ENCODE measurements at places on chromosomes 6 and 20. TPM values are rescaled to one million over a fixed set of nuclear protein-coding genes. Genes with fewer than 3 reads are reported as not detected.

DNA sequence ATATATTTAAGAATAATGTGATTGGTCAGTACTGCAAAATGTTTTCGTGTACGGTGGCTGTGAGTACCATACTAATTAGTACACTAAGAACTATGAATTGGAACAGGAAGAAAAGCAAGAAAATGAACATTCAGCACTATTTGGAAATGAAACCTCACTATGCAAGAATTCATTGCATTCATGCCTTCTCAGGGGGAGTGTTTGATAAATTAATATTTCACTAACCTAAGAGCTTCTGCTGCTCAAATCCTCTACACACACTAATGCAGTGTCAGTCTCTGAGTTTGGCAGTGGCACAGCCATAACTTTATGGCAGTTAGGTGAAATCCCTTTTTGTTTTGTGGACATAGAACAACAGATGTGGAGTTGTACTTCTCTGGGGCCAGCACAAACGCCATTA lies 60.1 kb downstream of the SLC16A10 start:
- no peak overlapping the region for H3K27ac ChIP-seq
- no peaks in the 10 kb centered on the region for H3K4me1 ChIP-seq
- no peak for DNase-seq
- H3K4me3 ChIP-seq: no peak overlapping the region

DNA sequence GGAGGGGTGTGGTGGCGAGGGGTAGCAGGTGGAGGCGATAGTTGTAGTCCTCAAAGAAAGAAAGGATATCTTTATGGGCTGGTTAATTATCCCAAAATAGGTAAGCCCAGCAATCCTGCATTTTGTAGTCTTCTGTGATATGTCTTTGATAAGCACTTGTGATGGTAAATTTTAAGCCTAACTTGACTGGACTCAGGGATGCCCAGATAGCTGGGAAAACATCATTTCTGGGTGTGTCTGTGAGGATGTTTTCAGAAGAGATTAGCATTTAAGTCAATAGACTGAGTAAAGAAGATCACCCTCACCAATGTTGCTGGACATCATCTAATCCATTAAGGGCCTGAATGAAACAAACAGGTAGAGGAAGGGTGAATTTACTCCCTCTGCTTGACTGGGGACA lies 124.8 kb upstream of the RIPOR2 start:
- H3K4me1 ChIP-seq: no peaks in the 10 kb centered on the region
- no peak overlapping the region for H3K4me3 ChIP-seq
- no peaks in the 10 kb centered on the region for H3K27me3 ChIP-seq
- H3K27ac ChIP-seq: no peak overlapping the region

DNA sequence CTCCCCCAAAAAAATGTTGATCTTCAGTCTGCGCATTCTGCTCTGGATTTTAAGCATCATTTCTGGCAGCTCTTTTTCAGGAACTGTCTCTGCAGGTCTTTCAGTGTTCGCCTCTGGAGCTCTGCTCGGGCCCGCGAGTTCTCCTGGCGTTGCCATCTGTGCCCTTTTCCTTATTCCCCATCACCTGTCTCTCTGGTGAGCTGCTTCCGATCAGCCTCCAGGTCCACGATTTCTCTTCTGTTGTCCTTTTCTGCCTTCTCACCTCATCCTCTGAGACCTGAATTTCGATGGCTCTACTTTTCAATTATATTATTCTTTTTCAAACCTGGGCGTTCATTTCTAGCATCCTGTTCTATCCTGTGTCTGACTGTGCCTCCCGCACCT lies 590 bp upstream of the MAP1LC3A start:
- no peaks in the 10 kb centered on the region for H3K27me3 ChIP-seq
- no peak overlapping the region for H3K4me3 ChIP-seq
- no peak for DNase-seq

DNA sequence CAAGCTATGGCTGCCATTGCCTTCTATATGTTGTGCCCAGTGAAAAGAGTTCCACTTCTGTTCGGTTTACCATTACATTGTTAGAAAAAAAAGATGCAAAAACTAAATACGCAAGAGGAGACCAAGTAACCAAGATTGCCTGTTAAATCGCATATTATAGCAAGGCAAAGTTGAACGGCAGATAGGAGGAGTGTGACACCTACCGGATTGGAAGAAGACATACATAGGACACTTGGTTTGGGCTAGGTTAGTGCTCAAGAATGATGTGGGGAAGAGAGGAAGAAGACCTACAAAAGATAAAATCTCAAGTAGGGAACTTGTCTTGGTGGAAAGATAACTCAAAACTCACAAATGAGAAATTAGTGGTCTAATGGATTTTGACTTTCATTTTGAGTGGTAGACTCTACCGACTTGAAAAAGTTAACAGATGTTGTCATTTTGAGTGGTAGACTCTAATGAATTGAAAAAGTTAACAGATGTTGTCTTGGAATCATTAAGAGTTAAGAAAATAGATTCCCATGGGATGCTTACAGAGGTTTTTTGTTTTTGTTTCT lies 95.5 kb downstream of the F13A1 start:
- H3K4me1 ChIP-seq: peaks cover 3% of the 10 kb centered on the region
- DNase-seq: peak; percentile 31
- no peaks in the 10 kb centered on the region for H3K36me3 ChIP-seq

DEFB113 gene
- not detected for total RNA-seq

FAXC gene
- total RNA-seq: 0.11 TPM

DNAJC5 gene
- total RNA-seq: 54.3 TPM
